ENCODE measurements at places on chromosomes 7 and 10.

DNA sequence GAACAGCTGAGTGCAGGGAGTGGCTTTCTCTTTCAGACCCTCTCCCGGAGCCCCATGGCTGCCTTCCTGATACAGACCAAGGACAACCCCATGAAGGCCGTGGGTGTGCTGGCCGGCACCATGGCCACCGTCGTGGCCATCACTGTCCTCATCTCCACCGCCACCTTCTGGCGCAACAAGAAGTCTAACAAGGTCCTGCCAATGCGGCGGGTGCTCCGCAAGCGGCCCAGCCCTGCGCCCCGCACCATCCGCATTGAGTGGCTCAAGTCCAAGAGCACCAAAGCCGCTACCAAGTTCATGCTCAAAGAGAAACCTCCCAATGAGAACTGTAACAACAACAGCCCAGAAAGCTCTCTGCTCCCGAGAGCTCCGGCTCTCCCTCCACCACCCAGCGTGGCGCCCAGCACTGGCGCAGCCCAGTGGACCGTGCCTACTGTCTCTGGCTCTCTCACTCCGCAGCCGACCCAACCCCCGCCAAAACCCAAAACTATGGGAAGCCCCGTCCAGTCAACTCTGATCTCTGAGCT, 11.2 kb downstream of the LRIT2 start:
- no peaks in the 10 kb centered on the region for H3K27me3 ChIP-seq
- DNase-seq: no peak
- no peaks in the 10 kb centered on the region for H3K36me3 ChIP-seq
- H3K27ac ChIP-seq: no peak overlapping the region
- no peak overlapping the region for H3K4me3 ChIP-seq

DNA sequence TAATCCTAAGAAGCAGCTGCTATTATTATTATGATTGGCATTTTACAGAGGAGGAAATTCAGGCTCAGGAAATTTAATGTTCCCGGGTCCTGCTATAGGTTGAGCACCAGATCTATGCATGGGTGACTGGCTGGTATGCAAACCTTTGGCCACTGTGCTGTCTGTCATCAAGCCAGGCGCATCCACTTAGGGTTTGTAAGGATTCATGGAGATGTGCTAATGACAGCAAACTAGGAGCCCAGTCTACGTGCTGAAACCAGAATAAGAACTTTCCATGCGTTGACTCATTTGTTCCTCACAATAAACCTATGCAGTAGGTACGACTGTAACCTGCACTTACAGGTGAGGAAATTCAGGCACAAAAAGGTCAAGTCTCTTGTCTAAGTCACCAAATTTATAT, 64.5 kb upstream of the ZMIZ1 start:
- H3K4me3 ChIP-seq: no peak overlapping the region
- no peaks in the 10 kb centered on the region for H3K36me3 ChIP-seq
- H3K27me3 ChIP-seq: no peaks in the 10 kb centered on the region
- H3K4me1 ChIP-seq: no peaks in the 10 kb centered on the region
- no peak for DNase-seq

DNA sequence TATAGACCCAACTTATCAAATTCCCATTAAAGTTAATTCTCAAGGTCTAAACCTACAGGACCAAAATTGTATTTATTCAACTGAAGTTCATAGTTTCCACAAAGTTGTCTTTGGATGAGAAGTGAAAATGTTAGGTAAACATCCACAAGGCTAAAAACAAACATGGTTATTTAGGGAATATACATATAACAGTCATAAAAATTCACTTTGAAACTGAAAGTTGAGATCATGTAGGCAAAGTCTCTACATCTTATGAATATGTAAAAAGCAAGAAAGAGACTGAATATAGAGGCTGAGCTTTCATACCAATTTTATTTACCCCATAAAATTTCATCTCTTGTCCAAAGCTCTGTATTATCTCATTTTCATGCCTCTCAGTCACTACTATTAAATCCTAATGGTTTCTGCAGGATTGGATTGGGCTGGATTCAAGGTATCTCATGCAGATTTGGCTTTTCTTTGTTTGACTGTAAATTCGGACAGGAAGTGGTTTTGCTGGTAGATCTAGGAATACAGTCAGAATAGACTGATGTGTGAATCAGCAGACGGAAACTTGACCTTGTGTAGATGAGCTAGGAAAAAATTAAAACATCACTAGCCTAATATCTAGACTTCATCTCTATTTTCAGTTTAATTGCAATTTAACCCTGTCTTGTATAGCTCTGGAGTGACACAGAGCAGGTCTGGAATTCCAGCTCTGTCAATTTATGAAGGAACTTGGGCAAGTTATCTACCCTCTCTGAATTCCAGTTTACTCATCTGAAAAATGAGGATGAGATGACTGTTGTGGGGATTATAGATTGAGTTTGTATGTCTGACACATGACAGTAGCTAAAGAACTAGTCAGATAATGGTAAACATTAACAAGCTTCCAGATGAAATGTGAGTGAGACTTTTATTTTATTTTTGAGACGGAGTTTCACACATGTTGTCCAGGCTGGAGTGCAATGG, 27.3 kb upstream of the SKAP2 start:
- H3K27me3 ChIP-seq: no peaks in the 10 kb centered on the region
- DNase-seq: no peak
- H3K36me3 ChIP-seq: no peaks in the 10 kb centered on the region
- H3K4me1 ChIP-seq: no peaks in the 10 kb centered on the region

GRCh38 chr7:153381275-153382040, 621.9 kb downstream of the ACTR3B start:
- no peaks in the 10 kb centered on the region for H3K36me3 ChIP-seq
- peak; percentile 11 for DNase-seq
- H3K4me3 ChIP-seq: no peak overlapping the region
- no peak overlapping the region for H3K27ac ChIP-seq

- H3K36me3 ChIP-seq: no peaks in the 10 kb centered on the region
- H3K4me3 ChIP-seq: no peak overlapping the region
- peaks cover 4% of the 10 kb centered on the region for H3K4me1 ChIP-seq
- DNase-seq: no peak
- no peak overlapping the region for H3K27ac ChIP-seq
Measured at GRCh38 chr7:37534893-37535610, 86.4 kb upstream of the ELMO1 start.

GRCh38 chr7:99312316-99313203, 13.1 kb upstream of the ARPC1A start:
- H3K27me3 ChIP-seq: no peaks in the 10 kb centered on the region
- H3K4me1 ChIP-seq: no peaks in the 10 kb centered on the region
- H3K36me3 ChIP-seq: no peaks in the 10 kb centered on the region
- no peak overlapping the region for H3K4me3 ChIP-seq
- DNase-seq: no peak

GRCh38 chr10:101666083-101666482, 28.9 kb downstream of the FBXW4 start:
- H3K4me1 ChIP-seq: peaks cover 2% of the 10 kb centered on the region
- DNase-seq: no peak
- H3K4me3 ChIP-seq: no peak overlapping the region
- no peaks in the 10 kb centered on the region for H3K36me3 ChIP-seq

- H3K27ac ChIP-seq: no peak overlapping the region
- H3K4me1 ChIP-seq: no peaks in the 10 kb centered on the region
- no peaks in the 10 kb centered on the region for H3K27me3 ChIP-seq
- no peaks in the 10 kb centered on the region for H3K36me3 ChIP-seq
- DNase-seq: no peak
- no peak overlapping the region for H3K4me3 ChIP-seq
Measured at GRCh38 chr7:9488555-9488954, 1055.1 kb downstream of the NXPH1 start.

DNA sequence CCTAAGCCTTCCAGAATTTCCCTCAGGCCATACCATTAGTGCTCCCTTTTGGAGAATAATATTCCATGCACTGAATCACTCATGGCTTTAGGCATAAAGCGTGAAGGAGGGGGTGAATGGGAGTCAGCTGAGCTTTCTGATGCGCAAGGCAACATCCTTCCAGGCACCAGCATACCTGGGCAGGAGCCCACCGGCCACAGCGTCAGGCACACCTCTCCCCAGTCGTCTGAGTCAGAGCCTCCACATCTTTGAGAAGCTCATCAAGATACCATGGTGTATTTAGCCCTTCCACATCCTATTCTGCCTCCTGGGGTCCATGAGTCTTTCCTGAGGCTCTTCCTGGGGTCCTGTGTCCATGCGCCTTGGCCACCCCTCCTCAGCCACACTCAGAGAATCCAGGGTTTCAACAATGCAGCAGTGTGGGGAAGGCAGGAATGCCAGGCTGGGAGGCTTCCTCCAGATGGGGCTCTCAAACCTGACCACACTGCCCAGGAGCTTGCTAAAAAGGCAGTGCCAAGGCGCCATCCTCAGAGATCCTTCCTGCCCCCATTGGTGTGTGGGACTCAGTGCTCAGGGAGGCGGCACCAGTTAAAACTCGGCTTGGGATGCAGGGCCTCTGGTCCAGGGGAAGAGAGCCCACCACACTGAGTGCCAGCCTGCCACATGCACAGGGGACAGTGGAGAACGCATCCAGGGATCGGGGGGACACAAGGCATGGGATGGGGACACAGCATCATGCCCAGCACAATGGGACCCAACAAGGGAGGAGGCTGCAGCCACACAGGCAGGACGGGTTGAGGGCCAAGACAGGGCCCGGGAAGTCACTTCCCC, 31.6 kb downstream of the RASGEF1A start:
- peaks cover 6% of the 10 kb centered on the region for H3K27me3 ChIP-seq
- no peak for DNase-seq
- no peaks in the 10 kb centered on the region for H3K4me1 ChIP-seq
- no peaks in the 10 kb centered on the region for H3K36me3 ChIP-seq
- H3K27ac ChIP-seq: no peak overlapping the region
- no peak overlapping the region for H3K4me3 ChIP-seq

DNA sequence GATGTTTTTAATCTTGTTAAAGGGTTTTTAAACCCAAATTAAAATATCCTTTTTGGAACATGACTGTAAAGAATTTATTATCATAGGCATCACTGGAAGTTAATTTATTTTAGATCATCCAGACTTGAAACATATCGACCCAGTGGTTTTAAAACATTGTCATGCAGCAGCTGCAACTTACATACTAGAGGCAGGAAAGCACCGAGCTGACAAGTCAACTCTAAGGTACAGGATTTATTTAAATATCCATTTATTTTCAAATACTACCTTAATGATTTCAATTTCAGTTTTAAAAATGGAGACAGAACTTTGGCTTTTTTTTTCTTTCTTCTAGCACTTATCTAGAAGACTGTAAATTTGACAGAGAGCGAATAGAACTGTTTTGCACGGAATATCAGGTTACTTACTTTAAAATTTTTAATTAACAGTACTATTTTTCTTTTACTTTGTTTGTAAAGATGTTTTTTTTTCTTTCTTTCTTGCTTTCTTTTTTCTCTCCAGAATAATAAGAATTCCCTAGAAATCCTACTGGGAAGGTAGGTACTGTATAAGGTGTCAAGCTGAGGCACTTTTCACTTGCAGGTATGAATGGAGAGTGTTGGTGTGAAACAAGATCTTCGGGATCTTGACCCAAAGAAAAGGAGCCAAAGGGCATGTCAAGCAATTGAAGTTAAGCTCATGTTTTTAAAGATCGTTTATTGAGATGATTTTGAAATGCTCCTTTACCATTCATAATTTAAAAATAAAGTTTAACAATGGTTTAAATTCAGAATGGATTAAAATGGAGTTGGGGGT, 1.8 kb downstream of the COMMD3 start:
- no peaks in the 10 kb centered on the region for H3K36me3 ChIP-seq
- peaks cover 26% of the 10 kb centered on the region for H3K27me3 ChIP-seq
- no peak for DNase-seq
- no peaks in the 10 kb centered on the region for H3K4me1 ChIP-seq

- H3K27ac ChIP-seq: no peak overlapping the region
- no peaks in the 10 kb centered on the region for H3K4me1 ChIP-seq
- no peak overlapping the region for H3K4me3 ChIP-seq
- H3K27me3 ChIP-seq: no peaks in the 10 kb centered on the region
- no peak for DNase-seq
- H3K36me3 ChIP-seq: no peaks in the 10 kb centered on the region
Measured at GRCh38 chr10:114544045-114544659, 113.9 kb downstream of the ABLIM1 start.

GRCh38 chr10:45368181-45368580, 5.8 kb upstream of the ALOX5 start:
- H3K27ac ChIP-seq: no peak overlapping the region
- no peaks in the 10 kb centered on the region for H3K36me3 ChIP-seq
- peaks cover 5% of the 10 kb centered on the region for H3K27me3 ChIP-seq
- H3K4me1 ChIP-seq: no peaks in the 10 kb centered on the region
- DNase-seq: no peak
- H3K4me3 ChIP-seq: no peak overlapping the region

GRCh38 chr7:158114056-158114850, 473.4 kb downstream of the PTPRN2 start:
- H3K27me3 ChIP-seq: no peaks in the 10 kb centered on the region
- DNase-seq: no peak
- no peak overlapping the region for H3K4me3 ChIP-seq
- H3K4me1 ChIP-seq: no peaks in the 10 kb centered on the region

DNA sequence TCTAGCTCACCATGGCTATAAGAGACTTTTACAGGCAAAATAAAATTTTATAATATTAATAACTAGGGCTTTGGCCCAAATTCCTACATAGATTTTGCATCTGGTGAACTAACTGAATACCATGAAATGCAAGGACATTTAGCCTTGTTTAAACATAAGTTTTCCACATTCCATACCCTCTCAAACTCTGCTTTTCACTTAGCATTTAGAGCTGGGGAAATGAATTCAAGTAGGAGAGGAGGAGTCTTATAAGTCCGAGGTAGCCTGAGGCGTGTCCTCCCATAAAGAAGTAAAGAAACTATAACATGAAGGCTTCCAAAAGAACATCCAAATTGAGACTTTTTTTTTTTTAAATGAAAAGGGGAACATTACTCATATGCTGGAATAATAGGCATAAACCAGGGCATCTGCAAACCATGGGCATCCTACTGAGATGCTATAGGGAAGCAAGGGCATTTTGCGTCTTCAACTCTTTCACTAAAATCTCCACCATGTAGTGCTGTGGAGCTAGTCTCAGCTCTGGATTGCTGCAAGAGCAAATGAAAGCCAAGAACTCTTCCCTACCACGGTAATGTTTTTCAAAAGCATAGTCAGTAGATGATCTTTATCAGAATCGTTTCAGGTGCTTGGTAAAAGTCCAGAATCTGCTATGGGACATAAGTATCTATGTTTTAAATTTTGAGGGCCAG, 79.1 kb downstream of the PALS2 start:
- H3K27ac ChIP-seq: no peak overlapping the region
- no peaks in the 10 kb centered on the region for H3K4me1 ChIP-seq
- DNase-seq: no peak
- no peaks in the 10 kb centered on the region for H3K27me3 ChIP-seq
- H3K36me3 ChIP-seq: no peaks in the 10 kb centered on the region

DNA sequence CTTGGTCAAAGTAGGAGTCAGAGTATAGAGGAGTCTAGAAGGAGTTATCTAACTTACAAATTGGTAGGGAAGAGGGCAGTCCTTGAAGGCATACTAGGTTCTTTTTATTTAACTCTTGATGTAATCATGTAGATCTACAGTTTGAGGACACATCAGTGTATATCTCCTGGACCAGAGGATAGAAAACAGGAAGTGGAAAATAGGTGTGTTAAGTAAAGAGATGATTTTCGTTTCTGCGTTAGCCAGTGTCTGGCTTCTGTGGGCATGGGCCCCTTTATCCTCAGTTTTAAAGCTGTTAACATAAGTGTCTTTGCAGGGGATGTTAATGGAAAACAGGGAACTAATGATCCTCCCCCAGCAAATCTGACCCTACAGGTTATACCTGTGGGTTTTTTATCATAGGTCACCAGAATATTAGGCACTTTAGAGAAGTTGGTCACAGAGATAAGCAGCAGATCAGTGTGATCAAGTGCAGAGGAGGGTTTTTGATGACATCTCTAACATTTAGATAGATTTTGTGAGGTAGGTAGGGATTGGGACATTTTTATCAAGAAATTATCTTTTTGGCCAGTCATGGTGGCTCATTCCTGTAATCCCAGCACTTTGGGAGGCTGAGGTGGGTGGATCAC, 58.6 kb upstream of the PRSS1 start:
- no peak overlapping the region for H3K4me3 ChIP-seq
- DNase-seq: no peak
- no peaks in the 10 kb centered on the region for H3K27me3 ChIP-seq
